ENCODE measurements at places on chromosomes 6 and 20. TPM values are rescaled to one million over a fixed set of nuclear protein-coding genes. Genes with fewer than 3 reads are reported as not detected.

- H3K27me3 ChIP-seq, result no peaks in the 10 kb centered on the region
- no peak overlapping the region for H3K27ac ChIP-seq
- H3K4me3 ChIP-seq, result no peak overlapping the region
- DNase-seq, result no peak
Observed at GRCh38 chr20:57383447-57384347, 7.5 kb upstream of the RBM38 start.

DNA sequence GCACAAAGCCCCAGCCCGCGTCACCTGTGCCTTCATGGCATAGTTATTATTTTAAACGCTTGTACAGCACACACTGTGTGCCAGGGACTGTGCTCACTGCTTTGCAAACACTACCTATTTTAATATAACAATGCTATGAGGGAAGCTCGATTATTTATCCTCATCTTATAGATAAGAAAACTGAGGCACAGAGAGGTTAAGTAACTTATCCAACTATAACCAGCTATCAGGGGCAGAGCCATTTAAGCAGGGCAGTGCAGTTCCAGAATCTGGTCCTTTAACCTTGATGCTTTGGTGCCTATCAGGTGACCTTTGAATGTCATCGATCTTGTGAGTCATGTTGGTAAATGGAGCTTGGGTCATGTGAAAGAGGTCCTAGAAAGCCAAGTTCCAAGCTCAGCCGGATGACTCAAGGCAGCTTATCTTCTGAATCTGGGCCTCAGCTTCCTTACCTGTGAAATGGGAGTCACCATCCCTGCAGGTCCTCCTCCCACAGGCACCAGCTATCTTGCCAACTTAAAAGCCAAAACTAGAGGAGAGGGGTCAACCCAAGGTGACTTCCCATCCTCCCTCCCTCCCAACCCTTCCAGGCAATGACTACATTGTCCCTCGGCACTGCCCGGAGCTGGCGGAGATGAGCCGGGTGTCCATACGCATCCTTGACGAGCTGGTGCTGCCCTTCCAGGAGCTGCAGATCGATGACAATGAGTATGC, 56.4 kb upstream of the TTPAL start:
- H3K4me1 ChIP-seq, result peaks cover 6% of the 10 kb centered on the region
- no peak overlapping the region for H3K4me3 ChIP-seq
- no peak overlapping the region for H3K27ac ChIP-seq
- H3K36me3 ChIP-seq, result no peaks in the 10 kb centered on the region

- no peaks in the 10 kb centered on the region for H3K27me3 ChIP-seq
- H3K4me1 ChIP-seq, result peaks cover 15% of the 10 kb centered on the region
- no peaks in the 10 kb centered on the region for H3K36me3 ChIP-seq
- H3K4me3 ChIP-seq, result no peak overlapping the region
Observed at GRCh38 chr6:37126493-37126958, 43.4 kb upstream of the PIM1 start.

- peaks cover 7% of the 10 kb centered on the region for H3K27me3 ChIP-seq
- no peak overlapping the region for H3K4me3 ChIP-seq
- no peak overlapping the region for H3K27ac ChIP-seq
- no peaks in the 10 kb centered on the region for H3K36me3 ChIP-seq
- no peak for DNase-seq
- peaks cover 4% of the 10 kb centered on the region for H3K4me1 ChIP-seq
Observed at GRCh38 chr6:36273067-36273466, 3.2 kb downstream of the PNPLA1 start.

DNA sequence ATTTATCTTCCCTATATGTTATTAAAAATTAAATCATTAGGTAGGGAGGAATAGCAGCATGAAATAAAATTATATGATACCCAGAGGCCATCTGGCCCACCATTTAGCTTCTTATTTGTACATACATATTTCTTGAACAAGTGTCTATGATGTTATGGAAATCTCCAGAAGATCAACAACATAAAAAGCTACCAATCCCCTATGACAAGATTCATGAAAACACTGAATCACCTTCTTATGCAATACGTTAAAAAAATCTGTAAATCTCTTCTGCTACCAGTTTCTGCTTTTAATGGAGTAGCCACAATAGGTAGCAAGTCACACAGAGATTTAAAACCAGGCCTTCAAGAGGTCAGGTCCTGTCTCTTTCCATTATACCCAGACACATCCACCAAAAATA, 125.8 kb upstream of the ENPP5 start:
- no peak overlapping the region for H3K27ac ChIP-seq
- DNase-seq, result no peak
- no peaks in the 10 kb centered on the region for H3K4me1 ChIP-seq
- H3K4me3 ChIP-seq, result no peak overlapping the region
- no peaks in the 10 kb centered on the region for H3K36me3 ChIP-seq

Gene ERVFRD-1
- total RNA-seq, result not detected

Gene VWA7
- total RNA-seq, result 14.6 TPM
